ENCODE measurements at places on chromosomes 1 and 21.

DNA sequence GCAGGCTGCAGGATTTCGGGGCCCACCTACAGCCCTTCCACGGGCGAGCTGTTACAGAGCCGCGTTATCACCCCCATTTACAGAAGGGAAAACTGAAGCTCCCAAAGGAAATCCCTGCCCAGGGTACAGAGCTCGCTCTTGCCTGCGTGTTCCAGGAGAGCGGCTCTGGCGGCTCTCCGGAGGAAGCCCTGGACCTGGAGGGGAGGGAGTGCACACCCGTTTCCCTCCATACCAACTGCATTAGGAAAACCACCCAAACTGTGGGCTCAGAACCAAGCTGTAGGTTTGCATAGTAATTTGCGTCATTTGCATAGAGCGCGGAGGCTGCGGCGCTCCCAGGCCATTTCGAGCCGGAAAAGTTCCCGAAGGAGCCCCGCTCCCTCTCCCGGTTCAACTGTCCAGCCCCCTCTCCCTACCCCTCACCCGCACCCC is 24.7 kb upstream of the ADGRB2 start:
- no peak for DNase-seq

DNA sequence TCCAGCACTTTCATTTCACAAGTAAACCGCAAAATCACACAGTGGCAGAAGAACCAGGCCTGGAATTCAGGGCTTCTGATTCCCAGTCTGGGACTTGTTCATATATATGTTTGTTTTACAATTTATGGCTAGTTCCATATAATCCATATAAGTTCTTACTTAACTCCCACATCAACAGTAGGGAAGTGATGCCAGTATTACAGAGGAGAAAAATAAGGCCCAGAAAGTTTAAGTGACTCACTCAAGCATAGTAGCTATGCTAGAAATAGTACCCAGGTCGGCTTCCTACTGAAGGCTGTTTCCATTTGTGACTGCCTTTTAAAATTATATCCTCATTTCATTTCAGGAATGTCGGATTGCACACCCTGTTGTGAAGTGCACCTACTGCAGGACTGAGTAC is 1.4 kb downstream of the FAM76A start:
- DNase-seq, result no peak

- DNase-seq, result no peak
Observed at GRCh38 chr21:36709868-36710728, 11.2 kb downstream of the SIM2 start.

GRCh38 chr21:35024071-35024420 is 25.1 kb downstream of the RUNX1 start:
- no peak for DNase-seq

- DNase-seq, result no peak
Observed at GRCh38 chr1:217471403-217471802, 159.5 kb downstream of the GPATCH2 start.

All from activated CD8-positive, alpha-beta memory T cell treated with anti-CD3 and anti-CD28 coated beads for 4 hours (primary cell).